ENCODE measurements at places on chromosomes 7 and 10. TPM values are rescaled to one million over a fixed set of nuclear protein-coding genes. Genes with fewer than 3 reads are reported as not detected.

GRCh38 chr7:157471259-157472125, 134.7 kb downstream of the DNAJB6 start:
- no peak for DNase-seq

- DNase-seq: no peak
These were observed 69.3 kb upstream of the PARD3 start for GRCh38 chr10:34884272-34884952.

- DNase-seq: peak; percentile 42
These were observed 1.2 kb downstream of the PIP4K2A start for GRCh38 chr10:22712956-22713852.

- DNase-seq: no peak
These were observed 42.7 kb upstream of the CHST3 start for GRCh38 chr10:71921324-71922027.

Gene ASIC3
- total RNA-seq: 22.3 TPM

DNA sequence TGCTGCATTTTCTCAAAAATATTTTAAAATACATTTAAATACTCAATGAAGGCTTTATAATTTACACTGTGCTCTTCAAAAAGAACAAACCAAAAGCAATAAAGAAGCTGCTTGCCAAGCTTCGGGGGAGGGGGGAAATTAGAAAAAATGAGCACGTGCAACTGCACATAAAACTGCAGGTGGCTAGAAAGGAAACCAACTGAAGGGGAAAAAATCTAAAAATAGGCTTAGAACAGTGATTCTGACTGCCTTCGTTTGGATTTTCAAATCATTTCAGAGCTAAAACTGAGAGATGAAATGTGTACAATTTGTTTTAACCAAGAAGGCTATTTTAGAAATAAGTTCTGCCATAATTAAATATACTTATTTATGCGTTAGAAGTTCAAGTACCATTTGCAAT, 61.4 kb downstream of the ABI1 start:
- DNase-seq: peak; percentile 97

Gene STEAP4
- total RNA-seq: not detected

GRCh38 chr7:134406431-134406830, 52.5 kb downstream of the AKR1B1 start:
- DNase-seq: no peak

Gene CCDC172
- not detected for total RNA-seq

GRCh38 chr7:22713463-22713862, 13.5 kb upstream of the IL6 start:
- DNase-seq: no peak

GRCh38 chr7:47973739-47974138, 5.7 kb downstream of the HUS1 start:
- DNase-seq: no peak

Gene SOSTDC1
- total RNA-seq: not detected

GRCh38 chr10:117472872-117473271, 69.7 kb upstream of the EMX2 start:
- DNase-seq: no peak

DNA sequence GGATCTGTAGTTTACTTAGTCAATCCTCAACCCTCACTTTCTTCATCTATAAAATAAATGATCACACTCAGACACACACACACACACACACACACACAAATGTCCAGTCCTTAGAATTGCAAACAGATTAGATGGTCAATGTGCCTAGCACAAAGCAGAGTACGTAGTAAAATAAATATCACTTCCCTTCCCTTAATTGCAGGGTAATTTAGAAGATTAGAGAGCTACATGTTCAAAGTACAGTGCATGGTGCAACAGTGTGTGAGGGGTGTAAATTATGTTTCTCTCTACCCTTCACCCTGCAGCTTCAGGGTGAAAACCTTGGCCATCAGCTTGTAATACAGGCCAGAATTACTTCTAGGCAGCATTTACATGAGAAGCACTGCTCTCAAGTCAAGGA, 187.0 kb upstream of the GHITM start:
- no peak for DNase-seq

DNA sequence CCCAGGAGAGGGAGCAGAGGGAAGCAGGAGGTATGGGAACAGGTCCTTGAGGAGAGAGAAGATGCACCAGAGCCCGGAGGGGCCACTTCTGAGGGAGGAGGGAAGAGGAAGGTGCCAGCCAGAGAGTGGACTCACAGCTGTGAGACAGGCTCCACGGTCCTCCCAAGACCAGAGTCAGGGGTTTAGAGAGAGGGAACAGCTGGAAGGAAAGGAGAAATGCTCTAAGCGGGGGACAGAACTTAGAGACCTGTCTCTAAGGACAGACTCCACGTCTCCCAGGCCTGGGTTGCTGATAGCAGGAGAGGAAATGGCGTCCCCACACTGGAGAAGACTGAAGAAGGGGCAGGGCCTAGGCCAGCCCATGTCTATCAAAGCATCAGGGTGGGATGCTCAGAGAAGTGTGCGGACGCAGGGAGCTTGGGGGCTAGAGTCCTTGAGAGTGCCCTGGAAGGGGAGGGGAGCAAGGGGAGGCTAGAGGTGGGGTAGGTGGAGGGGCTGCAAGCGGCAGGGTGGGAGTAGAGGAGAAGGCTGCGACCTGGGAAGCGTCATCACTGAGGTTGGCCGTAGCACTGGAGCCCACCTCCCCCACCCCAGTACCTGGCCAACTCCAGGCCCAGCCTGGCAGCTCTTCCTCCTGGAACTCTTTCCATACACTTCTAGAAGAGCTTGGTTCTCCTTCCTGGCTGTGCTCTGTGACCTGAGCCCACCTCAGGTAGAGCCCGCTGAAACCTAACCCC, 25.6 kb upstream of the GRID1 start:
- DNase-seq: peak; percentile 58

- DNase-seq: peak; percentile 50
These were observed 98.8 kb downstream of the ELFN1 start for GRCh38 chr7:1768832-1769231.

GRCh38 chr7:151992375-151992774, 33.1 kb upstream of the GALNT11 start:
- DNase-seq: peak; percentile 15

DNA sequence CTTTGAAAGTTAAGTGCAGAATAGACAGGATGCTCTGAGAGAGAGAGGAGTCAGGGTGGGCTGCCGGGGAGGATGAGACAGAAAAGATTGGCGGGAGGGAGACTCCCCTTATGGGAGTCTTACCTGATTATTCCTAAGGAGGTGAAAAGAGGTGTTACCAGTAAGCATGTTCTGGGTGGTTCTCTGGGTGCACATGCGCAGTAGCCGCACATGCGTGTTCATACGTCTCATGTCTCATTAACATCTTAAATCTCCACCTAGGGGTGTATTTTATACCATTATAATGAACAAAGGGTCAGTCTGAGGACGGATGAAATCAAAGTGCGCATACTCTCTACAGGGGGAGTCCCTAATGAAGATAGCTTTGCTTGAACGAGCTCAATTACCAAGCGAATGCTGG, 592.9 kb upstream of the C7orf33 start:
- DNase-seq: no peak

DNA sequence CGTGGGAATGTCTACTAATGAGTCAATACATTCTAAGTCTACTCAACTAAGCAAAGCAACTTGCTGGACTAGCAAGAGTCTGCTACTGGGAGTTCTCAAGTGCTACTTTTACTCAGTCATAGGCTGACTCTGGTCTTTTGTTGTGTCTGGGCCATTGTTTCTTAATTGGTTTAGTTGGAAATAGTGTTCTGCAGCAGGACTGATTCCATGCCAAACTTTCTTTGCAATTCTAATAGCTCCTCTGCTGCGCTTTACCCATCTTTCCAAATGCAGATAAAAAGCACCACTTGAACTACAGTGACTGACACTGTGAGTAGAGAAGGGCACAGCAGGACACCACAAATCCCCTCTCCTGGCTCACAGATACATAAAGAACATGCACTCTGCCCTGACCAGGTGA, 125.7 kb downstream of the CD36 start:
- DNase-seq: no peak

Gene MYO1G
- total RNA-seq: 87.3 TPM

- no peak for DNase-seq
These were observed 88.4 kb upstream of the RHEB start for GRCh38 chr7:151608031-151608551.

GRCh38 chr7:25858525-25859411, 293.2 kb upstream of the NFE2L3 start:
- no peak for DNase-seq

Measured in OCI-LY7 (cell line).